Ammon's horn (tissue), 1 donor: ENCODE measurements at places on chromosomes 6 and 20.

- DNase-seq = no peak
Observed at GRCh38 chr6:56435326-56435725, 187.9 kb upstream of the COL21A1 start.

DNA sequence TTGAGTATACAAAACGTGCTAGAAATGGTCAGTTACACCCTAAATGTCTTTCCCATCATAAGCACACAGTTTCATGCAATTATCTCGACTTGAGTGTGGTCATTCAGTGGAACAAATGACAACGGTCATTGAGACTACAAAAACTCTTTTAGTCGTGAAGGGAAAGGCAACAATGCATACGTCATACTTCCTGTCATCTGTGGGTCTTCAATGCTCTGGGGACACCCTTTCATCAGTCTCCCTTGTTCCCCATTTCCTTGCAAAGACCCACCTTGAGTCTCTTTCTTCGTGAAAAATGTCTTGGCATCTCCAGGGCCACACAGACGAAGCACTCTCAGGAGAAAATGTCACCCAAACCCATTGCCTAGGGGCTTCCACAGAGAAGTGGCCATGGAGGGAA lies 238.5 kb downstream of the GMPR start:
- DNase-seq = no peak

DNA sequence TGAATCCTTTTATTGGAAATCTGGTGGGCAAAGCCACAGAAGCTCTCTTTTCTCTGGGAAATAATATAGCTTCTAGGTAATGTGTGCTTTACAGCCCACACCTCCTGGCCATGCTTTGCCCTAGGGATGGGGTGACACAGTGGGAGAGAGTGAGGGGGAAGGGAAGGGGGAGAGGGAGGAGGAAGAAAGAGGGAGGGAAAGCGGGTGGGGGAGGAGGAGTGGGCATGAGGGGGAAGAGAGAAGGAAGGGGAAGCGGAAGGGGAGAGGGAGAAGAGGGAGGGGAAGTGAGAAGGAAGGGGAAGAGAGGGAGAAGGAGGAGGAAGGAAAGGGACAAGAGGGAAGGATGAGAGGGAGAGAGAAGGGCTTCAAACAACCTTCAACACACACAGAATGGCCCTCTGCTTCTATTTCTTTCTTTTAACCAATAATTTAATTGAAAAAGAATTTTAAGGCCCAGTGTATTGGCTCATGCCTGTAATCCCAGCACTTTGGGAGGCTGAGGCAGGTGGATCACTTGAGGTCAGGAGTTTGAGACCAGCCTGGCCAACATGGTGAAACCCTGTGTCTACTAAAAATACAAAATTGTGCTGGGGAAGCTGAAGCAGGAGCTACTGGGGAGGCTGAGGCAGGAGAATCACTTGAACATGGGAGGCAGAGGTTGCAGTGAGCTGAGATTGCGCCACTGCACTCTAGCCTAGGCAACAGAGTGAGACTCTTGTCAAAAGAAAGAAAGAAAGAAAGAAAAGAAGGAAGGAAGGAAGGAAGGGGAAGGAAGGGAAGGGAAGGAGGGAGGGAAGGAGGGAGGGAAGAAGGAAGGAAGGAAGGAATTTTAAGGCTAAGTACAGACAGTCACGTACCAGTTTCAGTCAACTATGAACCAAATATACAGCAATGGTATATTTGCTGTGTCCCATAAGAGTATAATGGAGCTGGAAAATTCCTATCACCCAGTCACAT lies 75.2 kb downstream of the RSPH3 start:
- no peak for DNase-seq

DNA sequence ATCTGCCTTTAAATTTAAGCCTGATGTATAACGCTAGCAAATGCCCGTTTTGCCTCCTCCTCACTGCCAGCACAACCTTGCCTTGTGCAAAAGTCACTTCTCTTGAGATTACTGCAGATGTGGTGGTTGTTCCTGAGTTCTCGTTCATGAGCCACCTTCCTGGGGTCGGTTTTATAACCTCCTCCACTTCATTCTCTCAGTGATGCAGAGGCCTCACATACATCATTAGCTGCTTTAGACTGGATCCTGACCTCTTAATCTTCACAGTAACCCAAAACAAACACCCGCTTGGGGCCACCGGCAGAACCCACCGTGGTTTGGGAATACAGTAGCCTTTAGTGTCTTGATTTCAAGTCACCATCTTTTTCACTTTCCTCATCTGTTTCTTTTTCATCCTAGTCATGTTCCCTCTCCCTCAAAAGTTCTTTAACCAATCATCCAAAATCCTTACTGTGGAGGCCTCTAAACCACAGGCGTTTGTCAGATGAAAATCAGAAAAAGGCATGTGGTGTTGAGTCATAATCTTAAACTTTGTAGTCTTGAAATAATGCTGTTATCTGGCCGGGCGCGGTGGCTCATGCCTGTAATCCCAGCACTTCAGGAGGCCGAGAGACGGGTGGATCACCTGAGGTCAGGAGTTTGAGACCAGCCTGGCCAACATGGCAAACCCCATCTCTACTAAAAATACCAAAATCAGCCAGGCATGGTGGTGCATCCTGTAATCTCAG lies 430.3 kb upstream of the SOX4 start:
- DNase-seq = no peak

GRCh38 chr6:26328265-26328844 lies 36.6 kb upstream of the BTN3A2 start:
- DNase-seq = no peak

DNA sequence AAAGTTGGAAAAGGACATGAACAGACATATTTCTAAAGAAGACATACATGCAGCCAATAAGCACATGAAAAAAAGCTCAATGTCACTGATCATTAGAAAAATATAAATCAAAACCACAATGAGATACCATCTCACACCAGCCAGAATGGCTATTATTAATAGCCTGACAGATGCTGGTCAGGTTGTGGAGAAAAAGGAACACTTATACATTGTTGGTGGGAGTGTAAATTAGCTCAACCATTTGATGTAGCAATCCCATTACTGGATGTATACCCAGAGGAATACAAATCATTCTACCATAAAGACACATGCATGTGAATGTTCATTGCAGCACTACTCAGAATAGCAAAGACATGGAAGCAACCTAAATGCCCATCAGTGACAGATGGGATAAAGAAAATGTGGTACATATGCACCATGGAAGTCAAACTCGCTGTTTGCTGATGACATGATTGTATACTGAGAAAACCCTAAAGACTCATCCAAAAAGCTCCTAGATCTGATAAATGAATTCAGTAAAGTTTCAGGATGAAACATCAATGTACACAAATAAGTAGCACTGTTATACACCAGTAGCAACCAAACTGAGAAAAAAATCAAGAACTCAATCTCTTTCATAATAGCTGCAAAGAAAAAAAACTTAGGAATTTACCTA lies 196.8 kb downstream of the ADGB start:
- DNase-seq = no peak

- no peak for DNase-seq
Observed at GRCh38 chr6:31882344-31882743, 3.5 kb upstream of the SLC44A4 start.

- DNase-seq = no peak
Observed at GRCh38 chr20:24147961-24148360, 159.4 kb upstream of the GGTLC1 start.

GRCh38 chr20:33857722-33858563 lies 46.8 kb downstream of the CHMP4B start:
- no peak for DNase-seq

DNA sequence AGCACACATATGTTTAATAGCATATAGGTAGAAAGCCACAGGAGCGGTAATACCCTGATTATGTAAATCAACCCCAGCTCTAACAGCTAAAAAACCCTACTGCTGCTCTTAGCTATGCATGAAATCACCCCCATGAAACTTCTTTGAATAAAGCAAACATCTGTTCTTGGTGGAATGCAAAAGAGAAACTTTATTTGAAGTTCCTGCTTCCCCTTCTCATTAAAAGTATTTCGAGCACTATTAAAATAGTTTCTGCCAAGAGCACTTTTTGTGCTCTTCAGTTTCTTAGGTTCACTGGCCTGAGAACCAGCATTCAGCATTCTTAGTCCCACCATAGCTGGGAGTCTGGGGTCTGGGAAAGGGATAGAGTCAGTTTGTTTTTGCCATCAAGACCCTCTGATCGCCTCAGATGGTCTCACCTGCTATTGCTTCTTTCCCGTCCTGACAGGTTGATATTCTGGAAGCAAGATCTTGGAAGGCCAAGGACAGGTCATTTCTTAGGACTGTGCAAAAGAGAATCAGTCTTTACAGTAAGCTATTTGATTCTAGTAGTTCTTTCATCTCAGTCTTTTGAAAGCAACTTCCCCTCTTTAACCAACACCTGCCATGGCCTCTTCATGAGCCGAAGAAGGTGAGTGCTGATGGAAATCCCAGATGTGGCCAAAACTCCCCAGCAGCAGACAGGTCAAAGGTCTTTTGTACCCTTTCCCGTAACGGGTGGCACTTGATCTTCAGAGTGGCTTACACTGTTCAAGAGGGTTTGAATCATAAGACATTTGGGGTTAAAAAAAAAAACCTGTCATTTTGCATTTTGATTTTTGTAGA lies 76.5 kb upstream of the TMEM170B start:
- no peak for DNase-seq

DNA sequence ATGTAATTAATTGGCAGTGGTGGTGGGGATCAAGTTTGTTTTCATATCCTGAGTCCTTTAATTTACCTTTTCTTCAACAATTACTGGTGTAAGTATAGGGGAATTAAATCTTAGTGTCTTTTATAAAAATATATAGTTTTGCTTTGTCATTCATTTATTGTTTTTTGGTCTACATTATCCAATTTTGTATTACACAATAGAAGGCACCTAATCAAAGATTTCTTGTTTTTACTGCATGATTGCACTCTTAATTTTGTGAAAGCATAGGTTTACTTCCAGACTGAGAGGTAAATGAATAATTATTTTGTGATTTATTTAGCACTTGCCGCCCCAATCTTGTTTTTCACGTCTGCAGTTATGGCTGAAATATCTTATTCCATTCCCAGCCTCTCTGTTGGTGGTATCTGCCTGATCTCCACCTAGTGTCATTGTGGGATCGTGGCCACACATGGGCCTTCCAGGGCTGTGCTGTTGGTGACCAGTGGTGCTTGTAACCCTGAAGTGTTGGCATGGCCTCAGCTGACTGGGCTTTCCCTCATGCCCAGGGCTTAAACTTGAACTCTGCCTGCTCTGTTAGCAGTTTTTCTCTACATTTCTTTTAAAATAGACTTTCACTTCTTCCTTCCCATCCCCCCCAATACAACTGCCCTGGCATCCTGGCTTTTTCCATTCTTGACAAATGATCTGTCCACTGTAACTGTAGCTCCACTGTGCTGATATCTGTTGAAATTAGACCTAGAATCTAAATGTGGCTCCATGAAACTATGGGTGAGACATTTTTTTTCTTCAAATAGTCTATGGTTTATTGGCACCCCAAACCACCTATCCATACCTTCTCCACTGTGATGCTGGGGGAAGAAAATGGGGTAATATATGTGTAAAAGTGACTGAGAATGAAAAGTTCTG lies 24.8 kb downstream of the E2F3 start:
- DNase-seq = no peak

DNA sequence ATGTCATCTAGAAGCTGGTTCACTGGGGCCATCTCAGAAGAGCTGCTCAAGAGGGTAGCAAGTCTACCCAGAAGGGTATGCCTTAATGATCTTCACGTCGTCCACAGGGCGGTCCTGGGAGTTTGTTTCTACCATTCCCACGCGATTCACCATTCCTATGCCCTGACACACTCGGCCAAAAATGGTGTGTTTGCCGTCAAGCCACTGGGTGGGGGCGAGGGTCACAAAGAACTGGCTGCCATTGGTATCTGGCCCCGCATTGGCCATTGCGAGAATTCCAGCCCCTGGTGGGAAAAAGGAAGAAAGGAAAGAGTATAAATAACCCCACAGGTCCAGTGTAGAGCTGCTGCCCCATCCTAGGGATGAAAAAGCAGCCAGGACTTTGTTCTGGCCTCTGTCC lies 16.5 kb upstream of the CPNE5 start:
- no peak for DNase-seq

GRCh38 chr20:8860011-8860495 lies 208.8 kb upstream of the PLCB4 start:
- no peak for DNase-seq

- no peak for DNase-seq
Observed at GRCh38 chr6:14533446-14533845, 415.9 kb downstream of the CD83 start.

- no peak for DNase-seq
Observed at GRCh38 chr20:49966861-49967260, 15.9 kb upstream of the SNAI1 start.

GRCh38 chr6:41002168-41002567 lies 36.9 kb downstream of the UNC5CL start:
- DNase-seq = no peak

- no peak for DNase-seq
Observed at GRCh38 chr20:17848249-17849048, 120.1 kb downstream of the SNX5 start.

GRCh38 chr20:21574443-21574842 lies 60.6 kb upstream of the NKX2-2 start:
- no peak for DNase-seq

DNA sequence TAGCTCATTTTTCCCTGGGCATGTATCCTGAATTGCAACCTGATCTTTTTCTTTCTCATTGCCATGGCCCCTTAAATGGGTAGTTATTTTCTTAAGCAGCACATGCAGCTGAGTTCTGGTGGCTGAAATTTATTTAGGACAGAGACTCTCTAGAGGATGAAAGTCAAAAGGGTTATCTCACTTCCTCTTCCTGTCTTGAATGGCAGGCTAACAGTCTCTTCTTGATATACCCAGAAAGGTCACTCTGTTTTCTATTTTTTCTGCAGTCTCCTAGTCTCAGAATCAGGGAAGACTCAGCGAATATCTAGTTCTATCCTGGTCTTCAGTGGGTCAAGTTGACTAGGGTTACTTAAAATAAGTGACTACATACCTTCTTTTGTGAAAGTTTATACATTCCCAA lies 243.3 kb downstream of the EPHA7 start:
- no peak for DNase-seq

DNA sequence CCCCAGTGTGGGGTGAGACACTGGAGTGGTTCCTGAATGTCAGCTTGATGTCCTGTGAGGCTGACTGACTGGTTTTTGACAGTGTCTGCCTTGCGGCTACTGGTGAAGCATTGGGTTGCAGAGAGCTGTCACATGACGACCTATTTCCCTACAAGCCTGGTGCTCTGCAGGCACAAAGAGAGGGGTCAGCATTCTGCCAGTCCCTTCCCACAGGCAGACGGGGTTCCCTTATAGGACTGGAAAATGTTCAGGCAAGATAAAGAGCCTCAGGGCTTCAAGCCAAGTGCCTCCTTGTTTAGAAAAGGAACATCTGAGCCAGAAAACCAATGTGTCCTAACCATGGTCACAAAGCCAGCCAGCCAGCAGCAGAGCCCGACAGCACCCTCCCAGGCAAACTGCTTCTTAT lies 11.0 kb downstream of the LY86 start:
- DNase-seq = peak; percentile 84

GRCh38 chr6:132253211-132253610 lies 148.1 kb downstream of the MOXD1 start:
- no peak for DNase-seq

DNA sequence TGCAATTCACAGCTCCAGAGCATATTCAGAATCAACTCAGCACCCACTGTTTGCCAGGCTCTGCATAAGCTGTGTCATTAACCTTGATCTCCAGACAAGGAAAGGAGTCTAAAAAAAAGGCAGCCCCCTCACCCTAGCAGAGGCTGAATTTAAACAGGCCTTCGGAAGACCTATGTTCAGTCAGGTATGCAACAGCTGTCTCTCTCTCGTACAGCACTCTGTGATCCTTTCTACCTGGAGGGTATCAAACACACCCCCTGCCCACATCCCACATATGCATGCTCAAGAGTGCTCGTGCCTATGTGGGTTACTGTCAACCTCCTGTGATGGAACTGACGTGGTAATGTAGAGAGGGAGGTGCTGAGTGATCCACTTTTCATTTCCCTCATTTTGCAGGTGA lies 8.5 kb downstream of the PLAGL2 start:
- no peak for DNase-seq

- DNase-seq = no peak
Observed at GRCh38 chr6:46137387-46137786, 7.6 kb downstream of the ENPP4 start.
